ENCODE measurements at places on chromosomes 6 and 20.

- no peak for DNase-seq
Observed at GRCh38 chr6:116051244-116051643, 9.4 kb downstream of the FRK start.

- DNase-seq, result no peak
Observed at GRCh38 chr6:11393713-11394627, 143.6 kb upstream of the TMEM170B start.

GRCh38 chr6:4209196-4209595 is 73.8 kb upstream of the ECI2 start:
- DNase-seq, result no peak

- DNase-seq, result no peak
Observed at GRCh38 chr20:61596687-61597330, 344.7 kb downstream of the CDH4 start.

- no peak for DNase-seq
Observed at GRCh38 chr6:105824732-105825131, 261.4 kb upstream of the PRDM1 start.
